ENCODE measurements at places on chromosomes 11 and 22. TPM values are rescaled to one million over a fixed set of nuclear protein-coding genes. Genes with fewer than 3 reads are reported as not detected.
A peak's percentile ranks its signal among the peaks of the same experiment; 100 is the strongest.

Gene SSRP1
- 280 TPM for total RNA-seq

Gene MPZL2
- not detected for total RNA-seq

Gene MMP1
- not detected for total RNA-seq

Gene AGBL2
- total RNA-seq: 2.4 TPM

Gene PGR
- not detected for total RNA-seq

Gene C11orf65
- total RNA-seq: 1.0 TPM

Gene DAGLA
- 21.0 TPM for total RNA-seq

Gene GVQW3
- total RNA-seq: 13.8 TPM

Gene KRTAP5-8
- not detected for total RNA-seq

Gene APOL1
- total RNA-seq: not detected

Gene GRIK4
- 0.86 TPM for total RNA-seq

Gene FOXR1
- not detected for total RNA-seq

- DNase-seq: no peak
- H3K27ac ChIP-seq: no peak overlapping the region
- H3K4me1 ChIP-seq: no peaks in the 10 kb centered on the region
- H3K27me3 ChIP-seq: no peaks in the 10 kb centered on the region
- H3K36me3 ChIP-seq: peaks cover 9% of the 10 kb centered on the region
These were observed 12.3 kb downstream of the ARFGAP3 start for GRCh38 chr22:42844756-42845155.

- no peaks in the 10 kb centered on the region for H3K36me3 ChIP-seq
- H3K27ac ChIP-seq: no peak overlapping the region
- H3K4me3 ChIP-seq: no peak overlapping the region
- peak; percentile 44 for DNase-seq
- H3K27me3 ChIP-seq: peaks cover 5% of the 10 kb centered on the region
- no peaks in the 10 kb centered on the region for H3K4me1 ChIP-seq
These were observed 21.7 kb downstream of the SLC43A1 start for GRCh38 chr11:57493507-57494503.

DNA sequence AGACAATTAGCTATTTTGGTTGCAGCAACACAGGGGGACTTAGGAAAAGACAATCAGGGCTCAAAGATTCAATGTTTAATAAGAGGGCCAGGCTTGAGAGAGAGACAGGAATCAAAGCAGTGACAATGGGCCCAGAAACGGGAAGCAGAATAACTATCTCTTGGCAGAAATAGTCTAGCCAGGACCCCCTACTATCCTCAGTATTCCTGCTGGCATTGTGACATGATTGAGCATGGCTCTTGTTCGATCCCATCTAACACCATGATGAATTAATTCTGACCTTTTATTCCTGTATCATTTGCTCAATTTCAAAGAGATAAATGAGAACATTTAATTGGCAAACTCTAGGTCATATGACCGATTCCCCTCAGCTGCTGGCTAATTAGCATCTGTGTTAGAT is 12.8 kb upstream of the ANO5 start:
- H3K27ac ChIP-seq: no peak overlapping the region
- no peaks in the 10 kb centered on the region for H3K36me3 ChIP-seq
- H3K27me3 ChIP-seq: peaks cover 7% of the 10 kb centered on the region
- H3K4me1 ChIP-seq: no peaks in the 10 kb centered on the region

DNA sequence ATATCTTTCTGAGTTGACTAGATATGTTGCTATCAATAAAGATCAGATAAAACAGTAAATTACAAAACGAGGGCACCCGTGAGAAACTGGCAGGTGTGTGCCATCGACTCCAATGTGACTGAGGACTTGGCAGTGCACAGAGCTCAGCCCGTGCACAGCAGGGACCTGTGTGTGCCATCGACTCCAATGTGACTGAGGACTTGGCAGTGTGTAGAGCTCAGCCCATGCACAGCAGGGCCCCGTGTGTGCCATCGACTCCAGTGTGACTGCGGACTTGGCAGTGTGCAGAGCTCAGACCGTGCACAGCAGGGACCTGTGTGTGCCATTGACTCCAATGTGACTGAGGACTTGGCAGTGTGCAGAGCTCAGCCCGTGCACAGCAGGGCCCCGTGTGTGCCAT is 347.2 kb upstream of the B3GAT1 start:
- H3K36me3 ChIP-seq: no peaks in the 10 kb centered on the region
- H3K27me3 ChIP-seq: no peaks in the 10 kb centered on the region
- no peaks in the 10 kb centered on the region for H3K4me1 ChIP-seq
- DNase-seq: no peak

DNA sequence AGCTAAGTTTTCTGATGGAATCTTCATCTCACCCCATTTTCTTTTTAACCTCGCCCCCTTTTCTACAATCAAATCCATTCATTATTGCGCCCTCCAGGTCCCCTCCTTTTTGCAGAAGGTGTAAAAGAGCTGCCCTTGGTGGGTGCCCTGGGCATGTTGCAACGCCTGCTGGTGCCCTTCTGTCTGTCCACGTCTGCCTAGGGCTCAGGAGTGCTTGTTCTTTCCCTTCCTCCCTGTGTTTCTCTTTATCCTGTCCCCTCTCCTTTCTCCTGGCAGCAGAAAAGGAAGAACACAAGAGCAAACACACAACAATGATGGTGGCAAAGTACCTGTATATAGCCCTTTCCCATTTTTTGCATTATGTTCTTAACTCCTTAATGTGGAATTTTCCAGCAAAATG is 6.2 kb upstream of the TLCD5 start:
- peaks cover 8% of the 10 kb centered on the region for H3K4me1 ChIP-seq
- H3K27ac ChIP-seq: no peak overlapping the region
- no peak overlapping the region for H3K4me3 ChIP-seq
- no peak for DNase-seq

GRCh38 chr22:29083933-29084591 is 11.2 kb downstream of the KREMEN1 start:
- no peaks in the 10 kb centered on the region for H3K36me3 ChIP-seq
- H3K27me3 ChIP-seq: no peaks in the 10 kb centered on the region
- no peak overlapping the region for H3K4me3 ChIP-seq
- DNase-seq: no peak
- no peak overlapping the region for H3K27ac ChIP-seq

GRCh38 chr11:68266936-68267880 is 4.6 kb downstream of the C11orf24 start:
- peak overlapping the region; percentile 72 for H3K4me3 ChIP-seq
- H3K4me1 ChIP-seq: peaks cover 43% of the 10 kb centered on the region
- no peak for DNase-seq
- H3K27ac ChIP-seq: peak overlapping the region; percentile 57
- no peaks in the 10 kb centered on the region for H3K27me3 ChIP-seq

DNA sequence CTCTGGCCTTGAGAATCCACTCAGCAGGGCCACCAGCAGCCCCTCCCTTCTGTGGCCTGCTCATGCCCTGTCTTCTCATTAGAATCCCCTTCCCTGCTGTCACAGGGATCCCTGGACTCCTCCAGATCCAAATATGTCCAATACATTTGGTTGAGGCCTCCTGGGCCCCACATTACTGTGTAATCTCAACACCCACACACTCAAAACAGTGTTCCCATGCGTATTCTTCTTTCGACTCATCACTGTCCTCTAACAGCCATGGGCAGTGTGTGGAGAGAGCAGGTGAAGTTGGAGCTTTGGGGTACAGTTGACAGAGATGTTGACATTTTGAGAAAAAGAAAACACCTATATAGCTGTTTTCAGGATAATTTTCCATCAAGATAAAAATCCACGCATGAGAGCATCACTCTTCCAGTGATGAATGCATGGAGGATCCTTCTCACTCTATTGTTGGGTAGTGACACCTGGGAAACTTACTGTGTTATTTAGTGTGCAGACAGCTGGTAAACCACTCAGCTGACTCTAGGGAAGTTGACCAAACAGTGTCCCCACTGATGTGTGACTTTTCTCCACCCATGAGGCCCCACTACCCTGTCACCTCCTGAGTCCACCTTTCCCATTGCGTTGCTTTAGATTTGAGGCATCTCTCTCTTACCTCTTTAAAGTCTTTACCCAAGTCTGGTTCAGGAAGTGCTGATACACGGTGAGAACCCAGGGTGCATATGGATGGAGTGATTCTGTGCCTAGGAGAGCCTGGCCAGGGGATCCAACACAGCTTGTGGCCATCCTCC is 28.7 kb upstream of the VPREB1 start:
- peaks cover 73% of the 10 kb centered on the region for H3K27me3 ChIP-seq
- H3K27ac ChIP-seq: no peak overlapping the region
- no peak overlapping the region for H3K4me3 ChIP-seq
- peaks cover 12% of the 10 kb centered on the region for H3K4me1 ChIP-seq

DNA sequence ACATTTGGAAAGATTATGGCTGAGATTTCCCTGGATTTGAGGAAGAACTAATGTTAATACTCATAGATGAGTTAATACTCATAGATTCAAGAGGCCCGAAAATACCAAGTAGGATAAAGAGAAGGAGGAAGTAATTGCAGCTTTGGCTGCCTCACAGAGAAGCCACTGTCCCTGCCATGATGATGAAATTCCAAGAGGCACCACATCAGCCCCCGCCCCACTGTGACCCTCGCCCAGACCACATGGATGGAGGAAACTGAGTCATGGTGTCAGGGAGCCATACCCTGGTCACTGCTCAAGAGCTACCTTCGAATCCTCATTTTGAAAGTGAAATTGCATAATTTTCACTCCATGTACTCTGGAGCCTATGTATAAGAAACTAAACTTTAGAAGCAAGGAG is 92.9 kb upstream of the SLC22A12 start:
- no peak overlapping the region for H3K27ac ChIP-seq
- DNase-seq: no peak
- H3K4me1 ChIP-seq: no peaks in the 10 kb centered on the region
- peaks cover 33% of the 10 kb centered on the region for H3K27me3 ChIP-seq
- H3K4me3 ChIP-seq: no peak overlapping the region

DNA sequence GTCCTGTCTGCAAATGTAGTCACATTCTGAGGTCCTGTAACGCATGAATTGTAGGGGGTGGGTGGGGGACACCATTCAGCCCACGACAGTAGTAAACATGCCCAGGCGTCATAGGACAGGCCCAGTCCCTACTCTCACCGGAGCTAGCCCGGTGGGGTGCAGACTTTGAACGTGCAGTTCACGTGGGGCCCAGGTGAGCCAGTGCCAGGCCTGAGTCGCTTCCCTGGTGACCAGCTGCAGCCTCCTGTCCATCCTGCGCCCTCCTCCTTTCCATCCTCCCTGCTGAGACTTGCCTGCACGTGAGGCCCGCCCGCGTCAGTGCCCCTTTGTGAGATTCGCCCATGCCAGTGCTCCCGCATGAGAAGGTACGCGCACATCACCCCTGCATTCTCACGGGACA is 116.8 kb downstream of the WNT7B start:
- H3K27ac ChIP-seq: no peak overlapping the region
- peaks cover 22% of the 10 kb centered on the region for H3K27me3 ChIP-seq
- H3K4me3 ChIP-seq: no peak overlapping the region
- peaks cover 38% of the 10 kb centered on the region for H3K36me3 ChIP-seq
- peaks cover 26% of the 10 kb centered on the region for H3K4me1 ChIP-seq
- no peak for DNase-seq

- H3K4me1 ChIP-seq: no peaks in the 10 kb centered on the region
- H3K36me3 ChIP-seq: peaks cover 35% of the 10 kb centered on the region
- H3K4me3 ChIP-seq: no peak overlapping the region
- no peak overlapping the region for H3K27ac ChIP-seq
- no peaks in the 10 kb centered on the region for H3K27me3 ChIP-seq
These were observed 29.4 kb upstream of the TTC36 start for GRCh38 chr11:118497831-118498230.

GRCh38 chr11:122363296-122363695 is 247.3 kb upstream of the BLID start:
- no peaks in the 10 kb centered on the region for H3K27me3 ChIP-seq
- H3K4me3 ChIP-seq: no peak overlapping the region
- H3K4me1 ChIP-seq: peaks cover 36% of the 10 kb centered on the region
- DNase-seq: no peak

- no peak overlapping the region for H3K27ac ChIP-seq
- no peaks in the 10 kb centered on the region for H3K36me3 ChIP-seq
- H3K4me1 ChIP-seq: peaks cover 40% of the 10 kb centered on the region
These were observed 74.5 kb downstream of the FAM76B start for GRCh38 chr11:95714843-95715776.

GRCh38 chr22:46138058-46138797 is 12.1 kb upstream of the PPARA start:
- H3K4me3 ChIP-seq: no peak overlapping the region
- peaks cover 25% of the 10 kb centered on the region for H3K4me1 ChIP-seq
- H3K27ac ChIP-seq: no peak overlapping the region
- no peaks in the 10 kb centered on the region for H3K36me3 ChIP-seq

DNA sequence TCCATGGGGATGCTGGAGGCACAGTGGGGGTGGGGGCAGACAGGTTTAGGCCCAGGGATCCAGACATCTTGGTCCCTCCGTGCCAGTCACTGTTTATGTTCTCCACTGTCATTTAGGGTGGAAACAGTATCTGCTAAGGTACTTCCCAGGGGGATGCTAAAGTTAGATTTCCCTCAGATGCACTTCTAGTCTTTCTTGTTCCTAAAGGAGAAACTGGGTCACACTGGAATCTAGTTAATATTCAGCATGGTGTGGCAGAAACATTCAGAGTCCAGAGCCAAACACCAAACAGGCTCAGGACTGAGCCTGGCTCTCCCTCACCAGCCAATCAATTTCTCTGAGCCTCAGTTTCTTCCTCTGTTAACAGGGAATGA is 83.4 kb upstream of the PLET1 start:
- no peak for DNase-seq
- no peaks in the 10 kb centered on the region for H3K36me3 ChIP-seq
- no peak overlapping the region for H3K27ac ChIP-seq

Measured in neural crest cell (in vitro differentiated cells).